ENCODE measurements at places on chromosomes 3 and 15.

- no peak for DNase-seq
These were observed 250.6 kb upstream of the NR2F2 start for GRCh38 chr15:96079882-96080281.

DNA sequence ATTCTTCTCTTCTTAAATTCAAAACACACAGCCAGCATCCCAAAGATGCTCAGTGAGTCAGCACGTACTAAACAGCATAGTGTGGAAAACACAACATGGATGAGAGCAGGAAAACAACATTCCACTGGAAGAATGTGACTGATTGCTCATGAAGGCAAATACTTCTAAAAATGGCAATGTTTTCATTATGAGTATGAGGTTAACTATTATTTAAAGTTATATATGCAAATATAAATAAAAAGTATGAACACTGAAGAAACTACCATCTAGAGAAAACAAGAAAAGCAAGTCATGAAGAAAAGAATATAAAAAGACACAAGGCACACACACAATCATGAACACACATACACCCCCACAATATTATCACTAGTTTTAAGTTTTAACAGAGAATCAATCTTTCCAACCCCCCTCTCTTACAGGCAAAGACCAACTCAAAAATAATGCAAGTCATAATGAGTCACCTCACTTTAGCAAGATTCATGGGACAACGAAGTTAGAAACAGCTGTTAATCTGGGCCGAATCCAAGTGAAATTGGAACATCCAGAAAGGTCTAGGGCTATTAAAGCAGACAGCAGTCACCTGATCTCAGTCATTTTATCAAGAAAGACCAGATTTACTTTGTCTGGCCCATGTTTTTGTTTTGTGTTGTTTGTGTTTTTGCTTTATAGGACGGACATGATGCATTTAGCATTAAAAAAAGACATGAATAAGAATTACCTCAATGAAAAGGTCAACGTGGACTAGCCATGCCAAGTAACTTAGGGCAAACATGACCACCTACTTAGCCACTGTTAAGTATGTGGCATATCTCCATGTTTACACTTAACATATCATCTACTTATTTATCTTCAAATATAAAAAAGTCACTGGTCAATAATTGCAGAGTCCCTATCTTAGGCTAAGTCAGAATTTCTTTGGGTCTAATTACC lies 18.1 kb downstream of the GBE1 start:
- DNase-seq = no peak

- no peak for DNase-seq
These were observed 40.6 kb upstream of the FXR1 start for GRCh38 chr3:180871901-180872300.

DNA sequence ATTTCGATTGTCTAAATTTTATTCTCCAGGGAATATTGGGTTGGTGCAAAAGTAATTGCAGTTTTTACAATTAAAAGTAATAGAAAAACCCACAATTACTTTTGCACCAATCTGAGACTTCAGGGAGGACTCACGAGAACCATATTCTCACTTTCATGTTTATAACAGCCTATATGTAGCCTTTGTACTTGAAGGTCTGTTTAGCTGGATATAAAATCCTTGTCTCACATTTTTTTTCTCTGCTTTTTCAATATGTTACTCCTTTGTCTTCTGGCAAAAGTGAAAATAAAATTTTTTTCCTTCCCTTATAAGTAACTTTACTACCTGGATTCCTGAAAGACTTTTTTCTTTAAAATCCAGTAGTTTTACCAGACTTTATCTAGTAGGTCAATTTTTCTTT lies 9.2 kb downstream of the SIDT1 start:
- DNase-seq = no peak

DNA sequence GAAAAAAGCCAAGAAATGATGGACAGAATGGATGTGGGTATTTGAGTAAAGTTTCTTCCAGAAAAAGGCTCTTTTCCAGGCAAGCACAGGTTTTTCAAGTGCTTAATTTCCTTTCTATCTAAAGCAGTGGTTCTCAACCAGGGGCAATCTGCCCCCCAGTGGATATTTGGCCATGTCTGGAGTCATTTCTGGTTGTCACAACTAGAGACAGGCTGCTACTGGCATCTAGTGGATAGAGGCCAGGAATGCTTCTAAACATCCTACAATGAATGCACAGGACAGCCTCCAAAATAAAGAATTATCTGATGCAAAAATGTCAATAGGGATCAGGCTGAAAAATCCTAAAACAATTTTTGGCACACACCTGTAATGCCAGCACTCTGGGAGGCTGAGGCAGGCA lies 23.9 kb downstream of the SEC22C start:
- DNase-seq = no peak

- no peak for DNase-seq
These were observed 273.9 kb downstream of the IGSF11 start for GRCh38 chr3:118760585-118761290.

GRCh38 chr3:59549962-59550361 lies 500.1 kb upstream of the CFAP20DC start:
- no peak for DNase-seq

- DNase-seq = no peak
These were observed 56.5 kb downstream of the PCSK6 start for GRCh38 chr15:101432982-101433381.

DNA sequence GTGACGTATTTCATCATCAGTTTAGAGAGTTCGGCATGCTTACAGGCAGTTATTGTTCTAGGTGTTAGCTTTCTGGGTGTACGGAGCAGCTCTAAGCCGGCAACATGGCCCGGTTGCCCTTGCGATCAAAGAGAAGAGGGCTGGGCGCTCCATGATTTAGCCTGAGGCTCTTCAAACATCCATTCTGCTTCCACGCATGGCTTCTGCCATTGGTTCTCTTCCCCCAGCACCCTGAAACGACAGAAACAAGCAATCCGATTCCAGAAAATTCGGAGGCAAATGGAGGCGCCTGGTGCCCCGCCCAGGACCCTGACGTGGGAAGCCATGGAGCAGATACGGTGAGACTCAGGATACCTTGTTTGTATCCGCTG lies 574 bp downstream of the NGRN start:
- no peak for DNase-seq

DNA sequence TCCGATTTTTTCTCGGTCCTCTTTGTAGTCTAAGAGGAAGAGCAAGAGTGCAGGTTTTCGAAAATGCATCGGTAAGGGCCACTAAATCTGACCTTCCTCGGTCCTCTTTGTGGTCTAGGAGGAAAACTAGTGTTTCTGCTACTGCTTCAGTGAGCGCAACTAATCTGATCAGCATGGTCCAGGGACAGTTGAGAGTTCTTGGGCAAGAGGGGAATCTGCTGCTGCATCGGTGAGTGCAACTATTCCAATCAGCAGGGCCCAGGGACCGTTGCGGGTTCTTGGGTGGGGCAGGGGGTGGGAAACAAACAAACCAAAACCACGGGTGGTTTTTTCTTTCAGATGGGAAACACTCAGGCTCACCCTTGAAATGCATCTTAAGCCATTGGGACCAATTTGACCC lies 10.5 kb upstream of the OSBPL11 start:
- no peak for DNase-seq

DNA sequence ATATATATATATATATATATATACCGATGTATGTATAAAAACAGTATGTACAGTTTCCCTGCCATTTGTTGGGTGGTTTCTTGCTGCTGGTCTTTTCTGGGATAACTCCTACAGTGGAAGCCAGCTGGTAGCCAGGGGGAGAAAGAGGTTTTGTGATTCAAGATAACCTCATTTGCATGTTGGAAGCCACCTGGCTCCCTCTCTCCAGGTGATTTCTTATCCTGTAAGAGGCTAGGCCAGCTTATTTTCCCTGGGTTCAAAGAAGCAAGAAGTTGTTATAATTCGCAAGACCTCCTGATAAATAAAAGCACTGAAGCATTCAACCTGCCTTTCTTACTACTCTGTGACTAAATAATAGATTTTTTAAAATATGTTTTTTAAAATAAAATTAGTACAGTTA lies 443.3 kb downstream of the VGLL3 start:
- no peak for DNase-seq

DNA sequence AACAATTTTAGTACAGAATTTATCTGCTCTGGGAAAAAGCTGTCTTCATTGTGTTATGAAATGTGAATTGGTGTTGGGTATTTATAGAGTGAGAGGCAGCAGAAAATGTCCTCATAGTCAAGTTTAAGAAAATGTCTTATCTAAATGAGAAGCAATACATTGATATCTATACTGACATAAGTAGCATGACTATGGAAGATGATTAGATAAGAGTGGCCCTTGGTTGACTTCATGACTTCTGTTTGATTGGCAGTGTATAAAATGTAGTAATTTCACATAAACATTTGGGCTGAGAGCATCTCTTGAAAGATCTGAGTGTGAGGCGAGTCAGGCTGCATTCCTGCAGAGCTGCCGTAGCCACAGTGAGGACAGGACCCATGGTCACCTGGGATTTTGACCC lies 19.4 kb downstream of the MCTP2 start:
- no peak for DNase-seq

DNA sequence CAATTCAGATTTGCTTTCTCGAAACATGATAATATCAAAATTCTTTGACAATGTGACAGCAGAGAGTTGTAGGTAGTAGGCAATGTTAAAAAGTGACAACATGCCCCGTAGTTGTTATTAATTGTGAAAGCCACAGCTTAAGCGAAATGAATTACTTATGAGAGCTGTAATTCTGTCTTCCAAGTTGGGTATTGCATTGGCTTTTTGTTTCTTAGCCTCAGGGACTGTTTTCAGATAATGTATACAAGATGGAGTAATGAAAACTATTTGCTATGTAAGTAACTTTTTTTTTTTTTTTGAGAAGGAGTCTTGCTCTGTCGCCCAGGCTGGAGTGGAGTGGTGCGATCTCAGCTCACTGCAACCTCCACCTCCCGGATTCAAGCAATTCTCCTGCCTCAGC lies 43.1 kb upstream of the MAP3K13 start:
- DNase-seq = no peak

- DNase-seq = peak; percentile 68
These were observed 562 bp downstream of the NEO1 start for GRCh38 chr15:73052653-73053397.

- DNase-seq = no peak
These were observed 184.0 kb downstream of the SLCO3A1 start for GRCh38 chr15:92037491-92037890.

GRCh38 chr15:28459279-28459678 lies 73.5 kb downstream of the GOLGA8G start:
- no peak for DNase-seq

GRCh38 chr3:101677436-101678286 lies 729 bp upstream of the ZBTB11 start:
- DNase-seq = peak; percentile 55

- DNase-seq = no peak
These were observed 438.5 kb upstream of the RGMA start for GRCh38 chr15:93527374-93528050.

DNA sequence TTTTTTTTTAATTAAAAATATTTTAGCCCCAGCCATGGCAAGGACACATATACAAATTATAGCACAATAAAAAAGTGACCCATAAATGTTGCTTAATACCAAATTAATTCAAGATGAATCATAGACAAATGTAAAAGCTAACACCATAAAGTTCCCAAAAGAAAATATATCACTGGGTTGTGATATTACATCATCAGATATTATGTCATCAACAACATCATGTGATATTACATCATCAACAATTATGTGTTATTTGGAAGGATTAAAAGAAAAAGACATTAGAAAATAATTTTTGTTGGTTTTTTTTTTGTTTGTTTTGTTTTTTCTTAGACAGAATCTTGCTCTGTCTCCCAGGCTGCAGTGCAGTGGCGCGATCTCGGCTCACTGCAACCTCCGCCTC lies 34.5 kb upstream of the ABHD10 start:
- DNase-seq = no peak

- no peak for DNase-seq
These were observed 384.7 kb downstream of the NTRK3 start for GRCh38 chr15:87871731-87872320.

GRCh38 chr3:159458010-159458409 lies 530.6 kb upstream of the IL12A start:
- peak; percentile 89 for DNase-seq

DNA sequence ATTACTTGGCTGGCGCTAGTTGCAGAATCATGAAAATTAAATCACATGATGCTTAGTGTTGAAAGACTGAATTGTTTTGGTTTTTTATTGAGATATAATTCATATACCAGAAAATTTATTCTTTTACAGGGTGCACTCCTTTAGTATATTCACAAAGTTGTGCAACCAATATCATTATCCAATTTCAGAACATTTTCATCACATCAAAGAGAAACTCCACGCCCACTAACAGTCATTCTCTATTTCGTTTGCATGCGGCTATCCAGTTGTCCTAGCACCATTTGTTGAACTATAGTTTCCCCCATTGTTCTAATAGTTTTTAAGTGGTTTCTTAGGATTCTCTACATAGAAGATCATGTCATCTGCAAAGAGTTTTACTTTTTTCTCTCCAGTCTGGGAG lies 3.7 kb downstream of the EHD4 start:
- no peak for DNase-seq

DNA sequence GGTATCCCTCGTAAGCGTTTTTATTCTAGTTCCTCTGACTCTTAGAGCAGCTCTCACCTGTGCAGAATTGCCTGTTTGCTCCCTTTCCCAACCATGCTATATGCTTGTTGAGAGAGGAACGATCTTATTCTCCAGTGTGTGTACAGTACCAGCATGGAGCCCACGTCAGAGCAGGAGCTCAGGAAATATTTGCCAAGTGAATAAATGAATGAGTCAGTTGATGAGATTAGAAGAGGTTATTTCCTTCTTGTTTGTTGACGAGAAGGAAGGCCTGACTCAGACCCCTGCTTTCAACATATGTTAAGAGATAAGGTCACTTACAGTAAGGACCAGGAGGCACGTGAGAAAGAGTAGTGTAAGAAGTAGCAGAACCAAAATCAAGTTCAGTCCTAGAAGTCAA lies 106.3 kb upstream of the ABHD17C start:
- peak; percentile 82 for DNase-seq

- no peak for DNase-seq
These were observed 118.4 kb upstream of the TP63 start for GRCh38 chr3:189512821-189513220.

GRCh38 chr3:172746475-172746874 lies 4.1 kb upstream of the ECT2 start:
- no peak for DNase-seq

GRCh38 chr3:17149076-17149475 lies 264.3 kb downstream of the PLCL2 start:
- no peak for DNase-seq

DNA sequence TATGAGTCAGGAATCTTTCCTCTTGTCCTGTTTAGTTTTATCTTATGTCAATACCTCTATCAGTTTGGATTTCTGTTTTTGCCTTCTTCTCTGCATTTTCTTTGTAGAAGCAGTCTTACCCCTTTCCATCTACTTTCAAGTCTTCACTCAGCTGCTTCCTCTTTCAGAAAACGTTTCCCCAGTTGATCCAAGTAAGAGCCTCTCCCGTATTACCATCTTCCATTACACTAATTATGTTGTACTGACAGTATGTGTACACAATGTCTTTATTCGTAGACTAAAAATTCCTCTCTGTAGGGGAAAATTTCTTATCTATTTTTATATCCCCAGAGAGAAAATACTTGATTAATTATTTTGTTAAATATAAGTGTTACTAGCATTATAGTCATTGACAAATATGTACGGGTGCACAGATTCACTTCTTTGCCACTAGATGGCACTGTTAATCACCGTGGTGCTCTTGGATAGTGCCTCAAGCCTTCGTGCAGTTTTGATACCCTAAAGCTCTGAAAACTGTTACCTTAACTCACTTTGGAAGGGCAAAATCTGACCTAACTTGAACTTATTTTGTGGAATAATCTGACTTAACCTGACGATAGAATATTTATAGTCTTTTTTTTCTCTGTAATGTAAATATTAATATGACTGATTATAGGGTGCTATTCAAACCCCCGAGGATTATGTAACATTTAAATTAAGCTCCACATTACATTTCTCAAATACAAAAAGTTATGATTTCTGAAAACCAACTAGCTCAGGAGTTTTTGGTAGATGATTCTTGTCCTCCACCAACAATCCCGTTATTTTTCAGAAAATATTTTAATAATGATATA lies 74.2 kb upstream of the POU1F1 start:
- no peak for DNase-seq
